ENCODE measurements at places on chromosomes 11 and 22.

GRCh38 chr22:23862103-23862502 is 4.4 kb downstream of the SLC2A11 start:
- DNase-seq, result peak; percentile 54

DNA sequence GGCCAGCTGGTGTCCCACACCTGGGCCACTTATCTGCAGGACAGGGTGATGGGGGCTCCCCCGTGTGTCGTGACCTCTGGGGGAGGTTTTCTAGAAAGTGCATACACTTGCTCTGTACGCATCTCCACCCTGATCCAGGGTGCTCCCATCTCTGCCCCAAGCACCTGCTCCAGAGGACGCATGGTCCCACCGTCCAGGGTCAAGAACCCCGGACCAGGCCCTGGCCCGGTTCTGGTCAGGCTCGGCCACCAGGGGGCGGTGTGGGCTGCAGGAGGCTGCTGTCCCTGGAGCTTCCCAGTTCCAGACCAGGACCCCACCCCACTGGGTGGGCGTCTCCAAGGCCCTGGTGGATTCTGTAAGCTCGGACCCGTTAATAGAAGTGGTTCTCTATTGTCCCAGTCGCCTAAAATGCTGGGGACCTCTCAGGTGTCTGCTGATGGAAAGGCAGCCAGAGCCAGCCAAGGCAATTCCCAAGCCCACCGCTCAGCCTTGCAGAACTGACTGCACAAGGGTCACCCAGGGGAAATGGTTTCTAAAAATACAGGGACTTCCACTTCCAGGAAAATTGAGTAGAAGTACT is 34.7 kb upstream of the SEPTIN5 start:
- DNase-seq, result no peak

- no peak for DNase-seq
Observed at GRCh38 chr22:39352306-39352891, 2.6 kb downstream of the SYNGR1 start.

DNA sequence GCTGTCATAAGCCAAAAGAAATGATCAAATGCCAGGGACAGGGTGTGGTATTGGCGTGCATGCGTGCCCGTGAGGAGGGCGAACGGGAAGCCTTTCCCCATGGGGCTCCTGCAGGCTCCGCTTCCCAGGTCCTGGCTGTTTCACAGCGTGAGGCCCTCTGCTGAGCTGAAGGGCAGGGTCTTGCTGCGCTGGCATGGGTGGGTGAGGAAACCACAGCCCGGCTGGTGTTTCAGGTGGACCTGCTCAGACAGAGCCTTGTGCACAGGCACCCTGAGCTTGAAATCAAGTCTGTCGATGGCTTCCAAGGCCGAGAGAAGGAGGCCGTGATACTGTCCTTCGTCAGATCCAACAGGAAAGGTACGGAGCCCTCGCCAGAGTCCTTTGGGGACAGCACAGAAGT is 31.4 kb downstream of the IGHMBP2 start:
- DNase-seq, result no peak

- peak; percentile 40 for DNase-seq
Observed at GRCh38 chr11:120168960-120169681, 31.2 kb upstream of the TRIM29 start.

Data from NCI-H1436 (cell line).